ENCODE measurements at places on chromosomes 5 and 9.
A peak's percentile ranks its signal among the peaks of the same experiment; 100 is the strongest.

DNA sequence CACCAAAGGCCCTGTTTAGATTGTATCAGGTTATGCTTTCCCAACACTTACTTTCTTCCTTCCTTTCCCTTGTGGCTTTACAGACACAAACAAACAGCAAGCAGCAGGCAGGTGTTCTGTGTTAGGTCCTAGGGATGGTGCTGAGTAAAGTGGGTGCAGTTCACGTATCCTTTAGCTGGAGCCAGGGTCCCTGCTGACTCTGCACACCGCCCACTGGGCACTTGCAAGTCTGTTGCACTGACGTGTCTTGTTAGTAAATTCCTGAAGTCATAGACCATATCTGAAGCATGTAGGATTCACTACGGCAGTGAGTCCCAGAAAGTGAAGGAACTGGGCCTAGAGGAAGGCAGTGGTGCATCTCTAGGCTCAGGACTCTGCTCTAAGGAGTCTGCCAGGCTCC is 96.5 kb downstream of the DAPK1 start:
- DNase-seq = peak; percentile 57

DNA sequence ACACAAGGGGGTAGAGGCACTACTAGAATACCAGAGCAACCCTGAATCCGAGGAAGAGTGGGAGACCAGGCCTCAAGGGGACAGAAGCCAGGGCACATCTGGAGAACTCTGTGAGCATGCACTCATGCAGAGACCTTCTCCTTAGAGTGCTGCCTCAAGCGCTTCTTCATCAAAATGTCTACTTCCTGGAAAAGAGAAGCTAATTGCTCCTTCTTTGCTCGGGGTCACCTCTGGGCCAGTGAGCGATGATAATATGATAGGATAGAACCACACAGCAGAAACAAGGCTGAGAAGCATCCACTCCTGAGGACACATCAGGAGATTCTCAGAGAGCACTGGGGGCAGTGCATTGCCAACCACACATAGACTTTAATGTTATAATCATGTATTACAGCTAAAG is 23.7 kb upstream of the LMNB1 start:
- no peak for DNase-seq

DNA sequence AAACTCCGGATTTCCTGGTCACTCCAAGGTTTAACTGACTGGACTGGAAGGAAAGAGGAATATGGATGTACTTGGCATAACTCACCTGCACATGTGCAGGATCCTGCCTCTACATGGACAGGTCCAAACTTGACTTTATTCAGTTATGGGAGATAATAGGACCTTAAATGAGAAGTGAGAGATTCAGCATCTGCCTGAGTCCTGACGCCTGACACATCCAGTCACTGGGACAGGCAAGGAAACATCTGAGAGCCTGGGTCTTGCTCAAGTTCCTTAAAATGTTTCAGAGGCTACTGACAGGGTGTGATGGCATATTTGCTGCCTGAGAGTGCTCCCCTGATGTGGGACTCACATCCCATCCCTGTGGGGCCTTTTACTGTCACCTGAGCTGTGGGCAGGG is 34.9 kb downstream of the ZNF354A start:
- no peak for DNase-seq

DNA sequence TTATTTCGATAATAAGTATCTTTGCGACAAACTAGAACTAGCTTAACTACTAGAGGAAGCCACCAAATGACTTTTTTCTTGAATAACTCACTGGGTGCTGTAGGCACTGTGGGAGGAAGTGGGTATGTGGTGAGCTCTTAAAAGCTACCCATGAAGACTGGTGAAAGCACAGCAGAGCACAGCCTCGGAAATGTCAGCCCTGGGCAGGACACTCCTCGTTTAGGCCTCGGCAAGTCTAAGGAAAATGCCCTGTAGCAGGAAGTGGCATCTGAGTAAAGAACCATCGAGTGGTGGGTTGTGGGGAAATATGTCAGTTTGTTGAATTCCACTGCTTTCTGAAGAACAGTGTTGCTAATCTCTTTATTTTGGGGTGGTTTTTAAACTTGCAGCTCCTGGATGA is 44.0 kb upstream of the NCS1 start:
- DNase-seq = no peak

DNA sequence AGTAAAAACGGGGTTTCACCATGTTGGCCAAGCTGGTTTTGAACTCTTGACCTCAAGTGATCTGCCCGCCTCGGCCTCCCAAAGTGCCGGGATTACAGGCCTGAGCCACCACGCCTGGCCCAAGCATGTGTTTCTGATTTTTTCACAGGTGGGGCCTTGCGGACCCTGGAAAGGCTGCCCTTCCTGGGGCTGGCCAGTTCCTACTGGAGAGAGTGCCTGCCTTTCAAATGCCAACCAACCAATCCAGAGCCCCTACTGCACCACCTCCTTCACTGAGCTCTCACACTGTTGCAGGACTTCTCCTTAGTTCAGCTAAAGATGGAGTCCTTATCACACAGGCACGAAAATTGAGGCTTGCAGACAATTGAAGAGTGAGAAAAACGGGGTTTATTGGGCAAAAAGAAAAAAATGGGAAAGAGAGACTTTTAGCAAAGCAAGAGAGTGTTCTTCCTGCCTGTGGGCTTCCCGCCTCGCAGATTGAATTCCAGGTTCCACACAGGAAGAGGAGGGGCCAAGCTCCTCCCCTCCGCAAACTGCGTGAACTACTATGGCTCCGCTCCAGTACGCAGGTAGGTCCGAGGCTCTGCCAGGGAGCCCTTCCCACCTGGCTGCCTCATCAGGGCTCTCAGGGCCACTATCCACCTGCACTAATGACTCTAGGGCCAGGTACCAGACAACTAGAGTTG is 8.3 kb upstream of the CMBL start:
- DNase-seq = no peak

DNA sequence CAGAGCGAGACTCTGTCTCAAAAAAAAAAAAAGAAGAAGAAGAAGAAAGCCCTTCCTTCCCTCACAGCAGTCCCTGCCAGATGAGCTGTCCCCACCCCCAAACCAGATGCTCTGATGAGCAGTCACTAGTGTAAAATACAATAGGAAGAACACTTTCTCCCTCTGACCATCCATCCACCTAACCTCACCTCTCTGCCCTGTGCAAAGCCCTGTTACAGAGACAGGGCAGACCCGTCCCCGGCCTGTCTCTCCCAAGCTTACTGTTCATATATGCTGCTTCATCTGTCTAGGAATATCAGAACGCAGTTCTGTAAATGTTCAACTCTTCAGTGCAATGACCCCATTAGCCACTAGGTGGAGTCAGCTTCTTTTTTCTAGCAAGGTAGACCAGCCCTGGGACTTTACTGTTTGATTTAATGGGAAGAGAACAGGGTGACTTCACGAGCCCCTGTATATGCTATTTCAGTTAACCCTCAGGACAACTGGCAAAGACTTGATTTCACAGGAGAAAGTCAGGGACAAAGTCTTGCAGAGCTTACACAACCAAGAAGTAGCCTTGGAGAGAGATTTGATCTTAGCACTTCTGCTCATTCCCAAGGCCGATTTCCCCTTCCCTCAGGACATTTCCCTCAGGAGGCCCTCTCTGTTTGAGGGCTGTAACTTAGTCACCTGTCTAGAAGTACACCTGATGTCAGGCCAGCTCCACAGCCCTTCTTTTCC is 14.9 kb upstream of the FGFR4 start:
- DNase-seq = peak; percentile 82

- no peak for DNase-seq
Measured at GRCh38 chr5:54387031-54387430, 68.5 kb upstream of the HSPB3 start.

DNA sequence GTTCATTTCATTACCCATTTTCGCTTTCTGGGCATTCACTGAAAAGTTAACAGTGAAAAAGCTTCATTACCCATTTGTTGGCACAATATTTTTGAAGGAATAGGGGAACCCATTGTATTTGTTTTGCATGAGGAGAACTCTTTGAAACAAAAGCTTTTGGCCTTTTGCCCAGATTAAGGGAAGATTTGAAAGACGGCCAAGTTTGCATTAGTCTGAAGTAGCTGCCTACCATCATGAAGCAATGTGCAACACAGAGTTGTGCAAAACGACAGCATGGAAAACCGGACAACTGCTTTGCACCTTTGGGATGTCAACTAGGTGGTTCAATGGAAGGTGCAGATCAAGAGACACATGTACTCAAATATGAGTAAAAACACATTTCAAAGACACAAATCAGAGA is 84.9 kb downstream of the TRPM3 start:
- peak; percentile 10 for DNase-seq

- no peak for DNase-seq
Measured at GRCh38 chr9:133628766-133629165, 7.4 kb upstream of the DBH start.

DNA sequence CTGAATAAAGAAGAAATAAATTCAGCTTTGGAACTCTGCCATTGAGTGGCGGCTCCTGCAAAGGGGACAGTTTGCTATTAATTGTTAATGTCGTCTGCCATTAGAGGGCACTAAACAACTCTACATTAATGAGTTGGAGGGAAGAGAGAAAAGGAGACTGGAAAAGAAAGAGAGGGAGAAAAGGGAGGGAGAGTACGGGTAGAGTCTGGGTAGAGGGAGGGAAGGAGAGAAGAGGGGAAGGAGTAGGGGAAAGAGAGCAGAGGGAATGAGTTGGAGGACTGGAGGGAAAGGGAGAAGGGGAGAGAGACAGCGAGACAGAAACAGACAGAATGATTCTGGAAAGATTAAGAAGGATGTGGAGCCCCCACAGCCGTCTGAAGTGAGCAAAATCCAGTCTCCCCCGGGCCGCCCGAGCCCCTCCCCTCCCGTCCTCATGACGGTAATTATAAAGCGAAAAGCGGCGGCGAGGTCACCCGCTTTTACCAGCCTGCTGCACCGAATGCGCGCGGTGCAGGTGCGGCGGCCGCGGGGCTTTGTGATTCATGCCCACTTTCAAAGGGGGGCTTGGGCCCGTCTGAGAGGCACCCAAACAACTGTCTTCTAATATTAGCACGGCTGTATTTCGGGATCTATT is 1.9 kb upstream of the FST start:
- DNase-seq = no peak

DNA sequence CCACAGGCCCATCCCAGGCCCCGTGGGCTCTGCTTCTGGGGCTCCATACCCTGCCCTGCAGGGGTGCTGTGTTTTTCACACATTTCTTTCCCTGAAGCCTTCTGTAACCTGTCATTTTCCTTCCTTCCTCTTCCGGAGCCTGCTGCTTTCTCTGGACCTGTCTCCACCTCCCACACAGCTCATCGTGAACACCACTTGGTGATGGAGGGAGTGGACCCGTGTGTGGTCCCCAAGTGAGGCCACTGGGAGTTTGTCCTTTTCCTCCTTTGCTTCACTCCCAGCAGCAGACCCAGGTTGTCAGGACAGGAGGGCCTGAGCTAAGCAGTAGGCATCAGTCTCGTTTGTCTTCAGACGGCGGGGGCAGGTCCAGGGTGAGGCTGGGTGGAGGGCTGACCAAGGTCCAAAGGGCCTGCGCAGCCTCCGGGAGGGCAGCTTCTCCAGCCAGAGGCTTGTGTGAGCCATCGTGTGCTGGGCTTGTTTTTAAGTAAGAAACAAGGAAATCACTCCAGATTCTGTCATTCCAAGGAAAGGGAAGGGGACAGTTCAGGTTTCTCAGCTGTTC is 5.8 kb upstream of the POMT1 start:
- DNase-seq = no peak

GRCh38 chr9:98312365-98312764 is 56.9 kb upstream of the TBC1D2 start:
- no peak for DNase-seq

DNA sequence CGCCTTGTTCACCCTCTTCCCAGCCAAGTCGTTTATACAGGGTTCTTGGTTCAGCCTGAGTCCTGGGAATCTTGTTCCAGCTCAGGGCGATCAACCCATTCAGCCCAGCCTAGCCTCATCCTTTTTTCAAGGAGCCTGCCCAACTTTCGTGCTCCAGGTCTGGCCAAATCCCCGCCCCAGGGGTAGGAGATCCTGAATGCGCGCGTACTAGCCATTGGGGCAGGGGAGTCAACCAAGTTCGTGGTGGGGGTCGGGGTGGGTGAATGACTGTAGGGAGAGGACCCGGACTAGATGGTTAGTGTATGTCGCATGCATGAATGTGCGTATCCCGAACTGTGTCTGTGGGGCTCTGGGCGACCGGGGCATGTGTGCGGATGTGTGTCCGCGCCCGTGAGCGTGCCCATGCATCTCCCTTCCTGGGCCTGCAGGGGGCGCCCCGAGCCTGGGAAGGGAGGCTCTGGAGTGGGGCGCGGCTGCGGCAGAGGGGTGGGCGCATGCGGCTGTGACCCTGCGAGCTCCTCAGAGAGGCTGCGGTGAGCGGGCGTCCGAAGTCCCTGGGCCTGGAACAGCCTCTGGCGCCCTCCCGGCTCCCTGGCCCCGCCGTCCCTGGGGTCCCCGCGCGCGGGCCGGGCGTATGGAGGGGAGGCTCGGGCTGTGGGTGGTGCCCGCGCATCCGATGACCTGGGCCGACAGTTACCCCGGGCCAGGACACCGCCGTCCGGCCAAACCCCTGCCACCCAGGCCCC is 8.7 kb downstream of the CCL21 start:
- DNase-seq = peak; percentile 7

GRCh38 chr9:29439961-29440360 is 1866.7 kb upstream of the C9orf72 start:
- DNase-seq = no peak

DNA sequence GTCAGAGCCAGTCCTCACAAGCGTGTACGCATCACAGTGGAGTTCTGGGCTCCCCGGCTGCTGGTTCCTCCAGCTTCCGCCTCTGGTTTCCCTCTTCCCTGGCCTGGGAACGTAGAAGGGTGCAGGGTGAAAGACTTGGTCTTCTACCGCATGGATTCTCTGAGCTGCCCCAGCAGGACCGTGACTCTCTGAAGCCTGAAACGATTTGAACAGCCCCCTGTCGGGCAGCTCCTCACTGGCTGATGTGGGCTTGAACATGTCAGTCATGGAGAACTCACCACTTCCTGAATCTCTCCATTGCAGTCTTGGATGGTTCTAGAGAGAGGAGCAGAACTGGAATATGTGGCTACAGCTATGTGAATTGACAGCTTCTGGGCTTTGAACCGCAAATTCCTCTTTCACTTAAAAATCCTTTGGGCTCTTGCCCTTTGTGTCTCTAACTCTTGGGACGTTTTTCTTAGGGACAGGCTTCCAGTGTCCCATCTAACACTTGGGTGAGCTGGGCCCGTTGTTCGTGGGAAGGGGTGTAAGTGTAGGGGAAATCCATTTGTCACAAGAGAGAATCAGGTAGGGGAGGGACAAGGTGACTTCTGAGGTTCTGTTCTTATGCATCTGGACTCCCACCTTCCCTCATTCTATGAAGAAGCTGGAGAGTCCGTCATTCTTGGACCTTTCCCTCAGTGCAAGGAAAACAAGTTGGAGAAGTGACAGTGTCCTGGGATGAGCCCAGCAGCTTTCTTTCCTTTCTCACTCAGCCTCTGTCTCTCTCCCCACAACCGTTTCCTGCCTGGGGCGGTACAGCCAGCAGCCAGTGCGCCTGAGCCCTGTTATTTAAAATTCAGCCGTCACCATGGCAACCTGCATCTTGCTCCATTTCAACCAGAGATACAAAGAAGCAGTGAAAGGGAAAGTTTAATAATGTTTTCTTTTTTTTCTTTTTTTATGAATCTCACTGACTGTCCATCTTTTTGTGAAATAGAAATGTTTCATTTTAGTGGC is 84.7 kb downstream of the PTTG1 start:
- DNase-seq = no peak

Data from smooth muscle cell of the brain vasculature (primary cell).